ENCODE measurements at places on chromosomes 7 and 10.
A peak's percentile ranks its signal among the peaks of the same experiment; 100 is the strongest.

GRCh38 chr10:90804354-90804753, 53.5 kb downstream of the HTR7 start:
- no peak for DNase-seq

DNA sequence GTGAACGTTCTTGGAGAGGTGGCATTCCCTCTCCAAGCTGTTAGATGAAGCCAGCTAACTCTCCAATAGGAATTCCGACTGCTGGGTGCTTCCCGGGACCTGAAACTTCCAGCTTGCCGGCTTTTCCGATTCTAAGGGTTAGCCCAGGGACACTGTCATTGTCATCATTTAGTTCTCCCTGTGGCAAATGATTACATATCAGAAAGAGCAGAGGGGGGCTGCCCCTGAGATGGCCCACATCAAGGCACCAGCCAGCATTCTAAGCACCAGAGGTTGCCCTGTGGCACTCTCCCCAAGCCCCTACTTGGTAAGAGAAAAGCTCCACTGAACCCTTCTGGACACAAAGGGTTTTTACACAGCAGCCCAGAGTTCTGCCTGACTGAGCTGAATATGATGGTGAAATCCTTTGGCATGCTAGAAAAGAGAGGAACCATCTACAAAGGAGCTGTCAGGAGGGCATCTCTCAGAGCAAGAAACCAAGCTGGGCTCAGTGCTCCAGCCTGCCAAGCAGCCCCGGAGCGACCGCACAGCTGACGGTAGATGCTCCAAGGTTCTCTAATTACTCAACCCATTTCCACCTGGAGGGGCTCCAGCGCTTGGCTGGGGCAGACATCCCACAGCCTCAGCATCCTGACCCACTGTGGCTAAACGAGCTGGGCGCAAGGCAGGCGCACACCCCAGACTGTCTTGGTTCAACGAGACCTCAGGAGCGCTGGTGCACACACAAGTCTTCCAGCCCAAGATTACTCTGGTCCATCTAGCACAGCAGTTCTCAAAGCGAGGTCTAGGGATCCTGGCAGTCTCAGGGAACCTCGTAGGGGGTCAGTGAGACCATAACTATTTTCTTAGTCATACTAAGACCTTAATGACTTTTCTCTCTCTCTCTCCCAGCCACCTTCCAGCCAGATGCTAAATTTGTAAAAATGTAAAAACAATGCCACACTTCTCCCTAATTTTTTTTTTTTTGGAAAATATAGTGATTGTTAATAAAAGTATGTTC, 160.5 kb downstream of the GFRA1 start:
- DNase-seq = no peak

DNA sequence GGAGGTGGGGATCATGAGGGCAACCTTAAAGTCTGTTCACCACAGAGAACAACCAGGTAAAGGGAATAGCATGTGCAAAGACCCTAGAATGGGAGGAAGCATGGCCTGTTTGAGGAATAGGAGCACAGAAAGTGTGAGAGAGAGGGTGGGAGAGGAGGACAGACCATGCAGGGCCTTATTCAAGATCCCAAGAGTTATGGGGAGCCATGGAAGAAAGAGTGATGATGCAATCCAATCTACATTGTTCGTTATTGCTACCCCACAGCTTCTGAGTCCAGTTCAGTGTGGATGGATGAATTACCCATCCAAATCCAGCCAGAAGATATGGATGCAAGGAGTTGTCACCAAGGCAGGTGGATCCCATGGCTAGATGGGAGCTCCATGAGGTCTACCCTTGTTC, 7.8 kb upstream of the EIF4EBP2 start:
- no peak for DNase-seq

DNA sequence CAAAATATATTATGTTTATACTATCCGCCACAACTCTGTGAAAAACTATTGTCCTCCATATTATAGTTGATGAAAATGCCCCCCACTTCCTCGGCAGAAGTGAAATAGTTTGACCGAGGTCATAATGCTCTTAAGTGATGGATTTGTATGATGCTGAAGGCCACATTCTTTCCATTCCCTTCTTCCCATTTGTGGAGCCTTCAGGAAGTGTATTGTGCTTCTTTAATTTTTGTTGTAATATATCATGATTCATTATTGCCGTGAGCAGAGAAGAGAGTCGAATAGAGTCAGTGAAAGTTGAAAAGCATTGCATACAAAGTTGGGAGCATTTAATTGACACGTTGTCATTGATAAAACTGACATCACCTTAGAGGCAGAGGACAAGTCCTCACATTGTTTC, 460.3 kb downstream of the SUGCT start:
- DNase-seq = no peak

GRCh38 chr10:73857446-73857845, 16.9 kb downstream of the CAMK2G start:
- no peak for DNase-seq

DNA sequence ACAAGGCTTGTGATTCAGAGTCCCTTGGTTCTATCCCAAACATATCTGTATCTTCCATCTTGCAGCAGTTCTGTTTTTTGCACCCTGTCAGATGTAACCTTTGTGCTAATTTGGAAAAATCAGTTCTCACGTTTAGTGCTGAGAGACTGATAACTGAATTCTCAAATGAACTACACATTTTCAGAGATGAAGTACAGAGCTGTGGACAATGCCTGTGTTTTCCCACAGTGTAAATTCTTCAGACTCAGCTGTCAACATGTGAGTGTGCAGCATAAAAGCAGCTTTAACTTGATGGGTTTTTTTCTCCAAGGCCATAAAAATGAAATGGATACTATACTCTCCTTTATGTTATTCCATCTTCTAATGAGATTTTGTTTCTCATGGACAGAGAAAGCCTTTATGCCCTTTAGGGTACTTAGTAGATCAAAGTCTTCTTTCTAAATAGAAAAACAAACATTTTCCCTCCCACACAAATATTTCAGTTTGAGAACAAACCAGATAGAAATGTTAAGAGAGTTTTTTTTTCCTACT, 150.9 kb downstream of the SEMA3A start:
- DNase-seq = no peak

DNA sequence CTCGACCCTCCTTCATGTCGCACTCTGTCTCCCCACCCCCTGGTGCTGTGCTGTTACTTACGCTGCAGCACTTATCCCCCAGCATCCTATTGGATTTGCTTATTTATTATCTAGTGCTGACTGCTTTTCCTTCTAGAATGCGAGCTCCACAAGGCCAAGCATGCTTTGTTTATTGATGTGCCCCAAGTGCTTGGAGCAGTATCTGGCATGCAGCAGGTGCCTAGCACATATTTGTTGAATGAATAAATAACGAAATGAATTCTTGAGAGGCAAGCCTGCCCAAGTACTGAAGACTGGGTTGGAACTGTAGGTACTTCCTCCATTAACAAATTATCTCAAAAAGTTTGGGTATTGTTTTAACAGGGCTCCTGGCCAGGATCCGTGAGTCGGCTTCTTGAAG, 24.8 kb upstream of the ZNF32 start:
- DNase-seq = no peak

DNA sequence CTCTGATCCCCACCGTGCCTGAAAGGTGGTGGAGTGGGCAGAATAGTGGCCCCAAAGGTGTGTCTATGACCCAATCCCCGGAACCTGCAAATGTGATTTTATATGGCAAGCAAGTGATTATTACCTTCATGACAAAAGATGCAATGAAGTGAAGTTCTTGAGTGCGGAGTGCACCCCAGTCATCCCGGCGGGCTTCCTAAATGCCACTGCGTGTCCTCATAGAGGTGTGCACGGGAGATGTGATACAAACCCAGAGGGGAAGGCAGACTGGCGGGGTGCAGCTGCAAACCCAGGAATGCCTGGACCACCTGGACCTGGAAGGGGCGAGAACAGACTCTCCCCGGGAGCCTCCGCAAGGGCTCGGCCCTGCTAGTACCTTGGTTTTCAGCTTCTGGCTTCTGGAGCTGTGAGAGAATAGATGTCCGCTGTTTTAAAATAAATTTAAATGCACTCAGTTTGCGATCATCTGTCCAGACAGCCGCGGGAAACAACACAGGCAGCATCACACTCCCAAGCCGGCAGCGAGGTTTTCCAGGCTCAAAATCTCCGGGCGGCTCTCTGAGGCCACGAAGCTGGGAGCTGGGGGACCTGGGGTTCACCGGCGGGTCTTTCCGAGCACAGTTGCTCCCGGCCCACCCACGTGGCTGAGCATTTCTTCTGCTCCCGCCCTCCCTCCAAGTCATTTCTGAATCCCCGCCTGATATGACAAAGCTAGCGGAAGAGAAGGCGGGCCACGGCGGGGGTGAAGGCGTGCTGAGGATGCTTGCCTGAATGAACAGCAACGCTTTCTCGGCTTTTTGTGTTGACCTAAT, 50.4 kb upstream of the EBF3 start:
- DNase-seq = no peak

DNA sequence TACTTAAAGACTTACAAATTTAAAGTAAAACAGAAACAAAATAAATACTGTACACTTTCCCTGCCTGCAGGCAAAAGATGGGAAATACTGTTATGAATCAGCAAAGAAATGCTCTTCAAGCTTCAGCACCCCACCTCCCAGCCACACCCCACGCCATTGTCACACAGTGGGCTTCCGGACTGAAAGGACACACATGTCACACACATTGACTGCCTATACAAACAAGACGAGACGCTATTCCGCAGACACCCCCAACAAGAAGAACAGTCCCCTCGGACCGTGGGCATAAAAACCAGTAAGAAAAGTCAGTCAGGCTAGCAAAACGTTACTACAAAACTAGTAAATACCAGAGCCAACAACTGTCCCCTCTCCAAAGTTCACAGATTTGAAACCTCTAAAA, 22.2 kb upstream of the PARP12 start:
- DNase-seq = no peak

DNA sequence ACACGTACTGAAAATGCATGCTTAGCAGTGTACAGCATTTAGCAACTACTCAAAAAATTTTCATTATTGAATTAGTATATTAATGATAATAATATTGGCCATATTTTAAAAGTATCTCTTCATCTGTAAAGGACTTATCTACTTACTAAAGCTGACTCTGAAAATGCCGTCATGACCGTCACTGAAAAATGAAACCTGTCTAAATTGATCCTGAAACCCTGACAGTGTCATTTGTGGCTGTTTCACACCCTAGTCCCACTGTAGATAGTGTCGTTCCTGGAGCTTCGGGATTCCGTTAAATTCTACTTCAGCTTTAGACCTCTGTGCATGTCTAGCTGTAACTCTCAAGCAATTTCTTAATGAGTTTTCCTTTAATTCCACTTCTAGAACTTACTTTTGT, 35.8 kb upstream of the EZH2 start:
- DNase-seq = no peak

DNA sequence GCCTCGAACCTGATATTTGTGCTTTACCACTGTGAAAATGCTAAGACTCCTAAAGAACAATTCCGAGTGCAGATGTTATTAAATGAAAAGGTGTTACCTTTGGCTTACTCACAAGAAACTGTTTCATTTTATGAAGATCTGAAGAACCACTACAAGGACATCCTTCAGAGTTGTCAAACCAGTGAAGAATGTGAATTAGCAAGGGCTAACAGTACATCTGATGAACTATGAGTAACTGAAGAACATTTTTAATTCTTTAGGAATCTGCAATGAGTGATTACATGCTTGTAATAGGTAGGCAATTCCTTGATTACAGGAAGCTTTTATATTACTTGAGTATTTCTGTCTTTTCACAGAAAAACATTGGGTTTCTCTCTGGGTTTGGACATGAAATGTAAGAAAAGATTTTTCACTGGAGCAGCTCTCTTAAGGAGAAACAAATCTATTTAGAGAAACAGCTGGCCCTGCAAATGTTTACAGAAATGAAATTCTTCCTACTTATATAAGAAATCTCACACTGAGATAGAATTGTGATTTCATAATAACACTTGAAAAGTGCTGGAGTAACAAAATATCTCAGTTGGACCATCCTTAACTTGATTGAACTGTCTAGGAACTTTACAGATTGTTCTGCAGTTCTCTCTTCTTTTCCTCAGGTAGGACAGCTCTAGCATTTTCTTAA, 47.7 kb downstream of the MINPP1 start:
- no peak for DNase-seq

GRCh38 chr7:50356212-50356944, 51.9 kb downstream of the IKZF1 start:
- peak; percentile 33 for DNase-seq

- DNase-seq = no peak
Observed at GRCh38 chr10:76408646-76409045, 977.2 kb downstream of the LRMDA start.

DNA sequence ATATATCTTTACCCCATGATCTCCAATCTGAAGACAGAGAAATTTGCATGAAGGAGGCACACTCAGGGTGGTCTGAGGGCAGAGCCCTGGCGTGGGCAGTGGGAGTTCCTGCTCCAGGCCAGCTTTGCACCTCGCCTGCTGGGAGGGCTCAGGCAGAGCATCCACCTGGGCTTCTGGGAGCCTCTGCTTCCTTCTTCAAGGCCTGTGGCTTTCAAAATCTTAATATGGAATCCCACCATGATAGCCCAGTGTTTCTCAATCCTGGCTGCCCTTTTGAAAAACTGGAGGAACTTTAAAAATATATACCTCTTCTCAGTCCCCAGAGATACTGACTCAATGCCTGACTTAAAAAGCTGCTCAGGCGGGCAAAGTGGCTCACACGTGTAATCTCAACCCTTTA, 36.7 kb upstream of the PSAP start:
- DNase-seq = no peak

GRCh38 chr10:3691482-3691881, 93.5 kb downstream of the KLF6 start:
- no peak for DNase-seq

GRCh38 chr10:15879058-15879457, 18.8 kb upstream of the MINDY3 start:
- DNase-seq = no peak

GRCh38 chr10:108037061-108037460, 872.6 kb upstream of the SORCS1 start:
- DNase-seq = no peak

- DNase-seq = no peak
Observed at GRCh38 chr7:139365336-139365735, 5.6 kb downstream of the LUC7L2 start.

- no peak for DNase-seq
Observed at GRCh38 chr7:47370461-47371042, 211.4 kb downstream of the TNS3 start.

GRCh38 chr10:66828957-66829356, 96.9 kb upstream of the LRRTM3 start:
- no peak for DNase-seq

DNA sequence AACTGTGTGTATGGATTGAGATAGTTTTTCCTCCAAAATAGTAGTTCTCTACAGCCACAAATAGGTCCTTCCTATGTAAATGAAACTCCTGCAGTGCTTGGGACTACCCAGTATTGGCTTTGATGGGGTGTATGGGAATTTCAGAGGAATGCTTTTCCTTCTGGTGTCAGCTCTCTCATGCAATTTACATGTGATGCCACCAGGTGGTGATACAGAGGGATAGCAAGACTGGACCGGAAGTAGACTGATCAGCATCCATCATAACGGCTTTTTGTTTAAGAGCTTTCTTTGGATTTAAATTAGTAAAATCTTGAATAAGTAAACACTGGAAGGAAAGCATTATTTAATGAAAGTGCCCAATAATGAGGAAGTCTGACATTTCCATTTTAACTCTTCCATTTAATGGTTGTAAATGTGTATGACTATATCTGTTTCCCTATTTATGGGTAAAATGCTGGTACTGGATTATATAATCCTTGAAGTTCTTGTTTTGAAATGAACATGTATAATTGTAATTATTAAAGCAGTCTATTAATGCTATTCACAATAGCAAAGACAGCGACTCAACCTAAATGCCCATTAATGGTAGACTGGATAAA, 22.7 kb downstream of the DYNC1I1 start:
- no peak for DNase-seq

Data from left colon (tissue), 2 donors.